ENCODE measurements at places on chromosomes 2 and 18.

- no peak for DNase-seq
Measured at GRCh38 chr18:42196651-42197050, 241.6 kb downstream of the PIK3C3 start.

- DNase-seq, result no peak
Measured at GRCh38 chr2:37614061-37614738, 57.2 kb downstream of the CDC42EP3 start.

GRCh38 chr18:79942786-79943607 lies 8.5 kb downstream of the SLC66A2 start:
- DNase-seq, result no peak

DNA sequence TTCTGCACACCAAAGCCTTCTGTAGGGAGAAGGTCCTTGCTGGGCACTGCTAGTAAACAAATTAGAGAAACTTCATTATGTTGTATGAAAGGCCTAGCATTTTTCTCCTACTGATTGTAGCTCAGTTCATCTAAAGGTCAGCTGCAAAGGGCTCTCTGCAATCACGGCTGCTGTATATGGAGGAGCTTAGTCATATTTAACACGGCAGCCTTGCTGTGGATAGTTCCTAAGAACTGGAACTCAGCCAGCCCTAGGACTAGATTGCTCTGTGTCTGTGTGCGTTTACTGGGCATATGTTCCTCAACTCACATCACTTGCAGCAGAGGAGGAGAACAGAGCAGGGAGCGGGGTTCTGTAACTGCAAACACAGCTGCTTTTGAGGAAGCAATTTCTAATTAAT lies 1103.9 kb upstream of the KLHL29 start:
- DNase-seq, result peak; percentile 36

- DNase-seq, result no peak
Measured at GRCh38 chr2:218722876-218723785, 12.5 kb downstream of the TTLL4 start.

GRCh38 chr2:20448246-20448976 lies 1.5 kb downstream of the RHOB start:
- DNase-seq, result peak; percentile 41

DNA sequence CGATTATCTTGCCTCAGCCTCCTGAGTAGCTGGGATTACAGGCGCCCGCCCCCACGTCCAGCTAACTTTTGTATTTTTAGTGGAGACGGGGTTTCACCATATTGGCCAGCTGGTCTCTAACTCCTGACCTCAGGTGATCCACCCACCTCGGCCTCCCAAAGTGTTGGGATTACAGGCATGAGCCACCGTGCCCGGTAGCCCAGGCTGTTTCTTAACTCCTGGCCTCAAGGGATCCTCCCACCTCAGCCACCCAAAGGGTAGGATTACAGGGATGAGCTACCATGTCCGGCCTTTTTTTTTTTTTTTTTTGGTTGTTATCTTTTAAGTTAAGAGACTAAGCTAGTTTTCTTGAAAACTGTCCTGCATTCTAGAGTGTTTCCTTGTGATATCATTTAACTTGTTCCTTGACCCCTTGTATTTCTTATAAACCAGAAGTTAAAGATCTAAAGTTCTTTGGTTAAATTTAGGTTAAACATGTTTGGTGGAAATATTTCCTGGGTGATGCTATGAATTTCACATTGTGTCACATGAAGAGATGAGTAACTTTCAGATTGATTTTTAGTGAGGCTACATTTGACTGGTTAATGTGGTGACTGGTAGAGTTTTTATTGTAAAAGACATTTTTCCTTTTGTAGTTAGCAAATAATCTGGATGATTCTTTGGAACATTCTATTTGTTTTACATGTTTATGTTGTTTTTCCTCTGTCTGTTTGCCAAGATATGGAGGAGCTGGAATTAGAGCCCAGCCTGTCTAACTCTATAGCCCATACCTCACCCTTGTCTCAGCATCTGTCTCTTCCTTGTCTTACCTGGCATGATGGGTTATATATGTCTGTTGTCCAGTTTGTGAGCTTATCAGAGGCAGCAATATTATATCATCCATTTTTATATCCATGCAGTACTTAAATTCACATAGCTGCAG lies 5.2 kb downstream of the NCAPH start:
- no peak for DNase-seq

DNA sequence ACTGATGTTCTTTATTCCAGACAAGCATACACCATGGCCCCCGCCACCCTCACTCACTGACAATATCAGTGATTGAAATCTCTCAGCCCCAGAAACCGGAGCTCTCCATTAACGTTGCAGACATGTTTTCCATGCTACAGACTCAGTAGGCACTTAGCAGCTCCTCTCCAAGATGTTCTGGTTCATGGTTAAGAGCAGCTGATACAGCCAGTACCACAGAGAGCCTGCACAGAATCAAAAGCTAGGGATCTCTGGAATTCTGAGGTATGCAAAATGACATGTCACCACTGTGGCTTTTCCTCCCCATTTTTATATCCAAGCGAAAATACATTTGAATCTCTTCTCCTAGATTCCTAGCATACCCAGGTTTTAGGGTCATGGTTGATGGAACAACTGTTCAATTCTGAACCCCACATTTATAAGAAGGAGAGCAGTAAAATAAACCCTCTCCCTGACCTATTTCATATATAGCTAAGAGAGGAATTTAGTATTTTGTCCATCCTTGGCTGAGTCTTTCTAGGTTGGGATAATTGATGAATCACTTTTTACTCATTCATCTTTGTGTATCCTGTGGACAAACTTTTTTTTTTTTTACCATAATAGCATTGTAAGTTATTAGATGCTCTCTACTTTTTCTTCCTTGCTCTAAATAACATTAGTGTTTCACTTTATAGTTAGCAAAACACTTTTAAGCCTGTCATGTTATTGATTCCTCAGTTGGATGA lies 488.4 kb upstream of the PIK3C3 start:
- no peak for DNase-seq

- DNase-seq, result no peak
Measured at GRCh38 chr2:150468350-150468960, 19.0 kb downstream of the RND3 start.

DNA sequence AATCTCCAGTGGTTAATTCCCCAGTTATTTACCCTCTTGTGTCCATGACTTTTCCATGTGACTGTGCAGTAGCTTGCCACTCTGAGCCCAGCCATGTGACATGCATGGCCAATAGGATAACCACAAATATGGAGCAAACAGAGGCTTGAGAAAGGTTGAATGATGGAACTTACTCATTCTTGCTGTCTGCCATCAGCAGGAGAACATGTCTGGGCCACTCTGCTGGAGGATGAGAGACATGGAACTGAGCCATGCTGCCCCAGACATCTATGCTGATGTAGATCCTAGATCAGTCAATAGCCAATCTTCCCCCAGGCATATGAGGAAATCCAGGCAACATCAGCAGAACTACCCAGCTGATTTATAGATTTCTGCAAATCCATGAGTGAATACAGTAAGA lies 992.3 kb upstream of the FANCL start:
- DNase-seq, result no peak

- no peak for DNase-seq
Measured at GRCh38 chr2:74497777-74498499, 1.5 kb downstream of the LBX2 start.

DNA sequence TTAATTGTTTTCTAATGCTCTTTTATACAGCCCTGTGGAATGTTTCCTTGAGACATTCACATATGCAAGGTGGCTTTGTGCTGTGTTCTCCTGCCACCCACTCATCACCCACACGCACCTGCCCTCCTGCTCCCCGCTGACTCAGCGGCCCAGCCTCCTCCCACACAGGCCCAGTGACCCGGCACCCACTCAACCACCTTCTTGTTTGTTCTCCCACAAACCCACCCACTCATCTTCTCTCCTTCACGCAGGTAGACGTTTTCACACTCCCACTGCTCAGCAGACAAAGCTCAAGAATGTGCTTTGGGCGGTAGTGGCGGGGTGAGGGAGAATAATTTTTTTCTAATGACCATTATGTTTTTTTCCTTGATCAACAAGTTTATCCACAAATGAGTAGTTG lies 28.6 kb upstream of the NEMP2 start:
- no peak for DNase-seq

Data from left hindlimb (tissue), 1 donor.